ENCODE measurements at places on chromosomes 3 and 15. TPM values are rescaled to one million over a fixed set of nuclear protein-coding genes. Genes with fewer than 3 reads are reported as not detected.

- no peak for DNase-seq
Observed at GRCh38 chr15:78715434-78715833, 74.4 kb upstream of the CHRNB4 start.

DNA sequence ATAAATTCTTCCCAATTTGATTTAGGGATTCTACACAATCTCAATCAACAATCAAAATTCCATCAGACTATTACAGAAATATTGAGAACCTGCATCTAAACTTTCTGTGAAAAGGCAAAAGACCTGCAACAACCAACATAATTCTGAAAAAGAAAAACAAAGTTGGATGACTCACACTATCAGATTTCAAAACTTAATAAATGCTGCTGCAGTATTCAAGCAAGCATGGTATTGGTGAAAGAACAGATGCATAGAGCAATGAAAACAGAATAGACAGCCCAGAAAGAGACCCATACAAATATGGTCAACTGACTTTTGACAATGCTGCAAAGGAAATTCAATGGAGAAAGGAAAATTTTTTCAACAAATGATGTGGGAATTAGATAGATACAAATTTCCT, 477.1 kb upstream of the NR2F2 start:
- no peak for DNase-seq

GRCh38 chr3:193929921-193930646, 205.9 kb upstream of the HES1 start:
- no peak for DNase-seq

DNA sequence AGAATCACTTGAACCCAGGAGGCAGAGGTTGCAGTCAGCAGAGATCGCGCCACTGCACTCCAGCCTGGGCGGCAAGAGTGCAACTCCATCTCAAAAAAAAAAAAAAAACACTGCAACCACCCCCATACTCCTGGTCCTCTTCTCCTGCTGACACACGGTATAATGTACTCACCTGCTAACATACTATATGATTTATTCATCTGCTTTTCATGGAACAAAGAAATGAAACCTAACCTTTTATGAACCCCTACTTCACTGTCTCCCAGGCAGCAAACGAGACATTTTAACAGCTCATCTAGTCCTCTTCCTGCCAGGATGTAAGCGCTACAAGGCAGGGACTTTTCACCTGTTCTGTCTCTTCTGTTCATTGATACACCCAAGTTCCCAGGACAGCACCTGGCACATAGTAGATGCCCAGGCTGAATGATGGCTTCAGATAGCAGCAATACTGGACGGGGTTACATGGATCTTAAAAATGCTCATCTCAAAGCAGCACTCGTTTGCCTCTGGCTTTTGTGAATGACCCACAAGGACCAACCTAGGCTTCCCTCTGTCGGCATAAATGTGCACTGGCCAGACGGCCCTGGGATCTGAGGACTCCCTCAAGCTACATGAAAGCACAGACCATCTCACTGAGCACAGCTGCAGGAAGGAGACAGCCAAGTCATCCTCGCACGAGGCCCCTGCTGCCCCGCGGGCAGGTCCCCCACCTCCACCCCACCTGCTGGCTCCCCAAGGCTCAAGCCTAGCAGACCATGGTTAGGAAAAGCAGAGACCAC, 20.3 kb downstream of the XXYLT1 start:
- DNase-seq, result no peak

GRCh38 chr15:80850941-80851451, 71.8 kb downstream of the CEMIP start:
- no peak for DNase-seq

- no peak for DNase-seq
Observed at GRCh38 chr15:73751899-73752805, 999 bp downstream of the INSYN1 start.

DNA sequence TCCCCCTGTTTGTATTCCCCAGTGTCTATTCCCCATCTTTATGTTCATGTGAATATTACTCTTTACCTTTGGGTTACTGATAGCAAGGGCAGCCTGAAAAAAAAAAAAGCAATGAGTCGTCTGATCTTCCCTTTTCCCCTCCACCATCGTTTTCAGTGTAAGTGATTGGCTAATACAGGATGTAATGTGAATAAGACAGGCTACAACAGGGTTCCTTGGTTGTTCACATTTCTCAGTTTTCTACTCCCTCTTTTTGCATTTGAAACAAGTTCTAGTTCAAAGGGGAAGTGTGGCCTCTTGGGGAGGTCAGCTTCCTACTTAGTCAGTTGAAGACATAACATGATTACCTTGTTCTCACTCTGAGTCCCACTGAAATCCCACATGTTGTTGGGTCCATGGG, 278.0 kb upstream of the TRIM42 start:
- no peak for DNase-seq

DNA sequence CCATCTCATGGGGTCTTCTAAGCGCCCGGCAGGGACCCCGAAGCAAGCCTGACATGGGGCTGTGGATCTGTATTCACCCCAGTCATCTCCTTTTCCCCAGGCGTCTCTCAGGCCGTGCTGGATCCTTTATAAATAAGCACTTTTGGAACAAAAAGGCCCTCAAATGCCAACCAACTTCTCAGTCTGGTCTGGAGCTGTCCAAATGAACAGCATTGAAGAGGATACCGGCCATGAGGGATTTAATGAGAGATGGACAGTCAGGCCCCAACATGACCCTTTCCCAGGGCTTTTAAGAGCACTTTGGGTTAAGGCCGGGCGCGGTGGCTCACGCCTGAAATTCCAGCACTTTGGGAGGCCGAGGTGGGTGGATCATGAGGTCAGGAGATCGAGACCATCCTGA, 89.2 kb upstream of the SPATA12 start:
- DNase-seq, result no peak

GRCh38 chr3:76789237-76789636, 250.7 kb upstream of the ROBO2 start:
- no peak for DNase-seq

- DNase-seq, result no peak
Observed at GRCh38 chr3:59531994-59532393, 482.2 kb upstream of the CFAP20DC start.

DNA sequence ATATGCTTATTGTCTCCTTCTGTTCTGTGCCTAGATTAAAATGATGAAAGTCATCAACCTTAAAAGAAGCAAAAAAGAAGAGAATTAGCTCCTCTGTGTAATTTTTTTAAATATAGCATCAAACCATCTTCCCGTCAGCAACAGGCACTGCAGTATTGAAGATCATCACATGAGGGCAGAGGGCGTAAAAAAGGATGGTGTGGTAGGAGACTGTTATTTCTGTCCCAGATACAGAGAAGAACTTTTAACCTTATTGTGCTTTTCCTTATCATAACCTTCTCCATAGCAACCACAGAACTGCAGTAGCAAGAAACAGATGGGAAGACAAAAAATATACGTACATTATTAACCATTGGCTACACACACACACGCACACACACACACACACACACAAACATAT, 88.8 kb downstream of the IGSF11 start:
- no peak for DNase-seq

DNA sequence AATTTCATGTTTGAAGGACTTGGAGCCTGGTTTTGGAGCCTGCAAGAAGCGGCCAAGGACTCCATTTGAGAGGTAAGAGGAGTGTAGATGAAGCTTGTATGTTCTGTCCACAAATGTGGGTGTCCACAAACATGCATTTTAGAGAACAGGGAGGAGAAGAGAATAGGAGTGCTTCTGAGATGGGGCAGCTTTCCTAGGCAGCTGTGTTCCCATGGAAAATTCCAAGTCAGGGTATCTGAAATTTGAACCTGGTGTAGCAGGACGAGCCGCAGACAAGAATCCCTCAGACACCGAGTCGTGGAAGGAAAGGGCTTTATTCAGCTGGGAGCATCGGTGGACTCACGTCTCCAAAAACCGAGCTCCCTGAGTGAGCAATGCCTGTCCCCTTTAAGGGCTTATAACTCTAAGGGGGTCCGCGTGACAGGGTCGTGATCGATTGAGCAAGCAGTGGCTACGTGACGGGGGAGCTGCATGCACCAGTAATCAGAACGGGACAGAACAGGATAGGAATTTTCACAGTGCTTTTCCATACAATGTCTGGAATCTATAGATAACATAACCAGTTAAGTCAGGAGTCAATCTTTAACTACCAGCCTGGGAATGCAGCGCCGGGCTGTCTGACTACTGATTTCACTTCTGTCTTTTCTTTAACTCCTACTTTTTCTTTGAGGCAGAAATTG, 71.4 kb upstream of the WDR72 start:
- no peak for DNase-seq

- DNase-seq, result no peak
Observed at GRCh38 chr3:120429921-120430361, 20.9 kb downstream of the FSTL1 start.

DNA sequence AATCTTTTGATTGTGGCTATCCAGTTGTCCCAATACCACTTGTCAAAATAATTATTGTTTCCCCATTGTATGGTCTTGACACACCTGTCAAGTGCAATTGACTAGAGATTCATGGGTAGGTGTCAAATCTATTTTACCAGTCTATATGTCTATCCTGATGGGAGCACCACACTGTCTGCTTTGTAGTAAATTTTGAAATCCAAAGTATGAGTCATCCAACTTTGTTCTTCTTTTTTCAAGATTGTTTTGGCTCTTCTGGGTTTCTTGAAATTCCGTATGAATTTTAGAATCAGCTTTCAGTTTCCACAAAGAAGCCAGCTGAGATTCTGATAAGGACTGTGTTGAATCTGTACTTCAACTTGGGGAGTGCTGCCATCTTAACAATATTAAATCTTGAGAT, 71.9 kb downstream of the CSNK1G1 start:
- DNase-seq, result no peak

GRCh38 chr3:153830552-153830951, 290.6 kb upstream of the ARHGEF26 start:
- DNase-seq, result no peak

DNA sequence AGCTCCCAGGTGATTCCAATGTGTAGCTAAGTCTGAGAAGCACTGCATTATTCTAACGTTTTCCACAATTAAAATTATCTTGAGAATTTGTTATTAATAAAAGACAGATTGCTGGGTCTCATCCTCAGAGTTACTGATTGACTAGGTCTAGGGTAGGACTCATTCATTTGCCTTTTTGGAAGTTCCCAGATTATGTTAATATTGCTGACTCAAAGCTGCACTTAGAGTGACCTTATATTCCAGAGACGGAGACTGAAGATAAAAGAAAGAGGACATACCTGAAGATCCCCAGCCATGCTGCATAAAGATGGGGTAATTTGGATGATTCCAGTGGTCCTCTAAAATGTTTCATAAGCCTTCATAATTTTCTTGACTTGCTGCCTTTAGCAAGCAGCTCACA, 81.8 kb downstream of the PLSCR2 start:
- DNase-seq, result no peak

DNA sequence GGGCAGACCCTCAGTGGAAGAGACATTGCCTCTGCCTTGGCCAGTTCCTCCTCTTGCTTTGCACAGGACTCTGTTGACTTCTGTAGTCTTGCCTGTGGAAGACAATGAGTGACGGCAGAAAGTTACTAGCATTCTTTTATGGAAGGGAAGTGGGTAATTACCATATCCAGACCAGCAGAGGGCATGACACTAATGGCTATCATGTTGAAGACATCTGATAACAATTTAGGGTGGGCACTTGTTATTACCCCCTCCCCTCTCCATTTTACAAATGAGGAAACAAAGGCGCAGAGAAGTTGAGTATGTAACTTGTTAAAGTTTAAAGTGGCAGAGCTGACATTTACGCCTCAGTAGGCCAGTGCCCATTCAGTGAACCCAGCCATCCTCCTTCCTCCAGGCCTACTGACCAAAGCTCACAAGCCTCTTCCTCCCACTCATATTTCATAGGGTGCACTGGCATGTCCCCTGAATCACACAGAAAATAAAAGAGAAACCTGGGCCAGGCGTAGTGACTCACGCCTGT, 48.2 kb upstream of the FMN1 start:
- no peak for DNase-seq

DNA sequence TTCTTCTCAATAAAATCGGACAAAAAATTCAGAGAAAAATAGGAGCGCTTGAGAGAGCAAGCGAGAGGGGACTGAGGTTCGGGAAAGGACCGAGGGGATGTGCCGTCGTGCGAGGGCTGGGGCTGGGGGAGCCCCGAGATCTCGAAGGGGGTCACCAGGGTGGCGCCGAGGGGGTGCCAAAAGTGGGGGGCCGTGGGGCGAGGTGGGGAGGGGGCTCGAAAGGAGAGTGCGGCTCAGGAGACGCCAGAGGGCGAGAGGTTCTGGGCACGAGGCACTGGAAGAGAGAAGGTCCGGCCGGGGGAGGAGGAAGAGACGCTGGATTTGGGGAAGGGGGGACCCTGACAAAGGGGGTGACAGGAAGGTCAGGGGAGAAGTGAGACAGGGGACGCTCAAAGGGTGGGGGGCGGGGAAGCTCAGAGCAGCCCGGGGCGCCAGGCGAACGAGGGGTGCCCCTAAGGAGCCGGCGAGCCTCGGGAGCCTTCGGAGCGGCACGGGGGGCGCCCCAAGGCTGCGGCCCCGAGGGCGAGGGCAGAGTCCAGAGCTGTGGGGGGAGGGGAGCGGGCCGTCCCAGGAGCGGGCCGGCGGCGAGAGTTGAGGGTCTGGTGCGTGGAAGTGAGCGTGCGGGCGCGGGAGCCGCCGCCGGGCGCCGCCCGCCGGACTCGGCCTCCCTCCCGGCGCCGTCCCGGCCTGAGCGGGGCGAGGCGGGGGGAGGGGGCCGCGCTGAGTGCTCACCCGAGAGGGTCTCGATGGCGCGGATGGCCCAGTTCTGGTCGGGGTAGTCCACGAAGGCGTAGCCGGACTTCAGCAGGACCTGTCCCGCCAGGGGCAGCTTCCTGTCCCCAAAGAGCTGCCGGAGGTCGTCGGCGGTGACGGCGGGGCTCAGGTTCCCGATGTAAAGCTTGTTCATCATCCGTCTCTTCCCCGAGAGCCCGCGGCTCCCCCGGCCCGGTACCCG, 514 bp downstream of the IGF2BP2 start:
- peak; percentile 65 for DNase-seq

GRCh38 chr3:112111785-112112402, 21.2 kb downstream of the GCSAM start:
- peak; percentile 57 for DNase-seq

GRCh38 chr3:50519471-50520089, 16.1 kb upstream of the CACNA2D2 start:
- peak; percentile 44 for DNase-seq

GRCh38 chr3:184927796-184928315, 115.9 kb downstream of the VPS8 start:
- DNase-seq, result no peak

GRCh38 chr15:44087578-44088465, 107.2 kb downstream of the FRMD5 start:
- no peak for DNase-seq

DNA sequence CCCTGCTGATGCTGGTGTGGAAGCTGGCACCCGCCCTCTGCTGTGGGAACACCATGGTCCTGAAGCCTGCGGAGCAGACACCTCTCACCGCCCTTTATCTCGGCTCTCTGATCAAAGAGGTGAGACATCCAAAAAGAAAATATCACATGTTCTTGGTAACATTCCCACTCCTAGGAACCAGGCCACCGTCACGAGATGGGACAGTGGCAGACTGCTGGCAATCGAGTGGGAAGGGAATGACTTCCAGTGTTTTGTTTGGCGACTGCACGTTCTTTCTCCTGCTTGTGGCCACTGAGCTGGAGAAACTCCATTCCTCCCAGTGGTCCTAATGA, 14.3 kb downstream of the ALDH1A3 start:
- DNase-seq, result no peak

CFAP44 gene
- total RNA-seq, result 3.1 TPM

GOLGA6B gene
- total RNA-seq, result not detected

FILIP1L gene
- total RNA-seq, result 3.7 TPM

A4GNT gene
- total RNA-seq, result 0.16 TPM

PRRT3 gene
- total RNA-seq, result 2.1 TPM

SNTN gene
- total RNA-seq, result not detected

PLCH1 gene
- total RNA-seq, result 0.61 TPM

SAMD7 gene
- not detected for total RNA-seq

OSBPL10 gene
- 1.5 TPM for total RNA-seq

SLC22A13 gene
- 0.10 TPM for total RNA-seq

REC114 gene
- total RNA-seq, result not detected

CCDC13 gene
- 0.34 TPM for total RNA-seq

AHSG gene
- total RNA-seq, result not detected

Data from SJCRH30 (cell line).